ENCODE measurements at places on chromosomes 4 and X. TPM values are rescaled to one million over a fixed set of nuclear protein-coding genes. Genes with fewer than 3 reads are reported as not detected.

The SHROOM4 gene
- total RNA-seq, result 39.1 TPM

The CUL4B gene
- 41.1 TPM for total RNA-seq

The RHOXF1 gene
- not detected for total RNA-seq

The CCDC149 gene
- 21.8 TPM for total RNA-seq

The GSPT2 gene
- total RNA-seq, result 8.8 TPM

The RS1 gene
- total RNA-seq, result 3.8 TPM

The SPACA5 gene
- not detected for total RNA-seq

The DKC1 gene
- total RNA-seq, result 42.5 TPM

The FOXR2 gene
- not detected for total RNA-seq

The CT45A6 gene
- not detected for total RNA-seq

The SHROOM2 gene
- 6.2 TPM for total RNA-seq

The CLGN gene
- 1.6 TPM for total RNA-seq

The SUPT20HL1 gene
- total RNA-seq, result not detected

DNA sequence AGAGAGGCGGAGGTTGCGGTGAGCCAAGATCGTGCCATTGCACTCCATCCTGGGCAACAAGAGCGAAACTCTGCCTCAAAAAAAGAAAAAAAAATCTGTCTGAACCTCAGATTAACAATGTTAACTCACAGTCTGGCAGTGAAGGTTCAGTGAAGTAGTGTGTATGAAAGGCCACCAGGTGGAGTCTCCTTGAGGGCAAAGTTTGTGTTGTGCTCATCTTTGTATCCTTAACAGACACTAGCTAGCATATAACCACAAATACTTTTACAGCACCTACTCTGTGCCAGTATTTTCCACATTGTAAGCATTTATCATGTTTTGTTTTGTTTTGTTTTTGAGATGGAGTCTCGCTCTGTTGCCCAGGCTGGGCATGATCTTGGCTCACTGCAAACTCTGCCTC, 46.0 kb upstream of the MGST2 start:
- no peak overlapping the region for H3K4me3 ChIP-seq
- no peaks in the 10 kb centered on the region for H3K36me3 ChIP-seq
- DNase-seq, result no peak
- no peaks in the 10 kb centered on the region for H3K27me3 ChIP-seq

GRCh38 chr4:145446184-145446583, 35.5 kb upstream of the SMAD1 start:
- H3K4me1 ChIP-seq, result no peaks in the 10 kb centered on the region
- no peaks in the 10 kb centered on the region for H3K36me3 ChIP-seq
- H3K4me3 ChIP-seq, result no peak overlapping the region
- H3K27me3 ChIP-seq, result no peaks in the 10 kb centered on the region
- no peak for DNase-seq

DNA sequence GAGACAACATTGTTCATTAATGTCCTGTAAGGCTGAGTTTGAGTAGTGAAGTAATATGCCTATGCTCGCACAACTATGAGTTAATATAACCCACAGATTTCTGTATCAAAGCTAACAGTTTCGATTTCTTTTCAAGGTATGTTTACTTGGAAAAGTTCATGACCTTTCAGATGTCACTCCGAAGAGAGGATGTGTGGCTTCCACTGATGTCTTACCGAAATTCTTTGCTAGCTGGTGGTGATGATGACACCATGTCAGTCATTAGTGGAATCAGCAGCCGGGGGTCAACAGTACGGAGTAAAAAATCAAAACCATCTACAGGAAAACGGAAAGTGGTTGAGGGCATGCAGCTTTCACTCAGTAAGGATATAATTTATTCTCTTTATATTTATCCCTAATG, 124.9 kb downstream of the STAG2 start:
- no peaks in the 10 kb centered on the region for H3K27me3 ChIP-seq
- no peak overlapping the region for H3K27ac ChIP-seq
- DNase-seq, result no peak
- H3K4me1 ChIP-seq, result no peaks in the 10 kb centered on the region
- no peak overlapping the region for H3K4me3 ChIP-seq

GRCh38 chr4:157075811-157076577, at the start of gene GLRB:
GLRB (plus strand) TSS chr4:157076150; CDS start chr4:157078025, 1,875 bp downstream.
- H3K36me3 ChIP-seq, result no peaks in the 10 kb centered on the region
- H3K4me3 ChIP-seq, result peak within 1 kb of the TSS; percentile 44
- peaks cover 5% of the 10 kb centered on the region for H3K4me1 ChIP-seq

GRCh38 chrX:12360383-12360782, 222.1 kb downstream of the FRMPD4 start:
- no peak overlapping the region for H3K27ac ChIP-seq
- no peaks in the 10 kb centered on the region for H3K4me1 ChIP-seq

- no peaks in the 10 kb centered on the region for H3K27me3 ChIP-seq
- no peak for DNase-seq
Measured at GRCh38 chrX:11789809-11790208, 31.8 kb downstream of the MSL3 start.

DNA sequence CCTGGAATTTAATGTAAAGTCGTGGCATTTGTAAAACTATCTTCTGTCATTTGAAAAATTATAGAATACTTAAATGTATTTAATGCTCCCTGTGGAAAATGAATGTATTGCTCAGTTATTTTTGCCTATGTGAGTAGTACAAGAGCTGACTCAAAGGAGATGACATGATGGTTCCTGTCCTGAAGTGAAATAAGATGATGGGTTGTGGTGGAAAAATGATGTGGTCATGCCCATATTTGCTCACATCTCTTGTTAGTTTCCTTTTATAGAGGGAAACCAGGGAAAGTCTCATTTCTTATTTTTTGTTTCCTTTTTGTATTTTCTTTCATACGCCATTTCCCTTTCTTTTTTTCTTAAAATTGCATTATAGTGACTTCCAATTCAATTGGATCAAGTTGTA, 23.7 kb downstream of the PLS3 start:
- no peak overlapping the region for H3K27ac ChIP-seq
- H3K4me1 ChIP-seq, result peaks cover 7% of the 10 kb centered on the region
- no peak for DNase-seq
- no peaks in the 10 kb centered on the region for H3K27me3 ChIP-seq

DNA sequence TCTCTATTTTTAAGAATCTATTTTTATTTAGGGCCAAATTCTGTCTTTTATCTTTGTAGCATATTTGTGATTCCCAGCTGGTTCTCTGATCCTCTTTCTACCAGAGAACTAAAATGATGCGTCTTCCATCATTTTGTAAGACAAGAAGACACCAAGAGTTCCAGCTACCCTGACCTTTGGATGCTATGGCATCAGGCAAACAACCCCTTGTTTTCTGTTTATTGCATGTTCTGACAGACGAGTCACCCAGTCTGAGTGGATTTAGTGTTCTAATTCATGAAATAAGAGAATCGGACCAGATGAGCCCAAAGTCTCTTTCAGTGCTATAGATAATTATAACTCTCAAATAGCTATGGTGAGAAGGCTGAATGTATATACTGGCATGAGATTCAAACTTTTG, 69.7 kb downstream of the ZFYVE28 start:
- H3K27me3 ChIP-seq, result no peaks in the 10 kb centered on the region
- H3K27ac ChIP-seq, result no peak overlapping the region
- H3K4me3 ChIP-seq, result no peak overlapping the region
- no peak for DNase-seq
- H3K36me3 ChIP-seq, result no peaks in the 10 kb centered on the region

DNA sequence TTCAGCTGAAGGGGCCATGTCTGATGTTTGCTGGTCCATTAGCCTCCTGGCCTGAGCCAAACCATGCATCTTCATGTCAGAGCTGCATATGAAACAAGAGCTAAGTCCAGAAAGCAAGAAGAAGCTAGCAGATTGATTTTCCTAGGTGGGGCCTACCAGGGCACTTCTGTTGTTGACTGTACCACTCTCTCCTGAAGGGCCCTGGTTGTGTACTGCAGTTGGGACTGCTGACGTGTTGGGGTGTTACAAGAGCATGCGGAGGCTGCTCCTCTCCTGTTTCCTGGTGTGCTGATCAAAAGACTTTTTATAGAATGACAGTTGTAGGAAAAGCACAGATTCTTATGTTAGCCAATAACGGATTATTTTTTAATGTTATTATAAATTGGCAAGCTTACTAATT, 145.1 kb downstream of the TBL1X start:
- H3K27me3 ChIP-seq, result no peaks in the 10 kb centered on the region
- H3K36me3 ChIP-seq, result no peaks in the 10 kb centered on the region
- H3K4me3 ChIP-seq, result no peak overlapping the region
- H3K27ac ChIP-seq, result no peak overlapping the region
- H3K4me1 ChIP-seq, result no peaks in the 10 kb centered on the region
- DNase-seq, result no peak

GRCh38 chr4:139011225-139011950, 4.2 kb upstream of the NOCT start:
- peaks cover 23% of the 10 kb centered on the region for H3K4me1 ChIP-seq
- DNase-seq, result no peak
- H3K27me3 ChIP-seq, result no peaks in the 10 kb centered on the region
- H3K4me3 ChIP-seq, result no peak overlapping the region
- no peaks in the 10 kb centered on the region for H3K36me3 ChIP-seq
- no peak overlapping the region for H3K27ac ChIP-seq

GRCh38 chrX:54358424-54359211, 772 bp upstream of the WNK3 start:
- peak overlapping the region; percentile 26 for H3K27ac ChIP-seq
- peaks cover 5% of the 10 kb centered on the region for H3K27me3 ChIP-seq
- H3K36me3 ChIP-seq, result no peaks in the 10 kb centered on the region
- H3K4me1 ChIP-seq, result no peaks in the 10 kb centered on the region

DNA sequence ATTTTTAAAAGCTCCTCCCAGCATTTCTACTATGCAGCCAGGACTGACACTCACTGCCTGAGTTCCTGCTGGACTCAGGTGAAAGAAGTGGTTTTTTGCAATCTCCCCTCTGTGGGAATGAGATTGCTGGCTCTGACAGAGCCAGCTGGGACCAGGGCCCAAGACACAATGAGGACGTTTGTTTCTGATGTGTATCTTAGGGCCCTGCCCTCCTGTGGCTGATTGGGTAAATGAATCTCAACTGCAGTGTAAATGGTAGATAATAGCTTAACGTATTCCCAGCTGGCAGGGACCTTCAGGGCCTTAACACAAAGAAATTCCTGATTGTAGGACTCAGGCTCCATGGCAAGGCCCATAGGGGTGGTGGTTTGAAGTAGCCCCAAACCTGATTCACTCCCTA, 85.8 kb upstream of the PRPS1 start:
- no peak for DNase-seq
- no peaks in the 10 kb centered on the region for H3K27me3 ChIP-seq
- no peak overlapping the region for H3K27ac ChIP-seq

DNA sequence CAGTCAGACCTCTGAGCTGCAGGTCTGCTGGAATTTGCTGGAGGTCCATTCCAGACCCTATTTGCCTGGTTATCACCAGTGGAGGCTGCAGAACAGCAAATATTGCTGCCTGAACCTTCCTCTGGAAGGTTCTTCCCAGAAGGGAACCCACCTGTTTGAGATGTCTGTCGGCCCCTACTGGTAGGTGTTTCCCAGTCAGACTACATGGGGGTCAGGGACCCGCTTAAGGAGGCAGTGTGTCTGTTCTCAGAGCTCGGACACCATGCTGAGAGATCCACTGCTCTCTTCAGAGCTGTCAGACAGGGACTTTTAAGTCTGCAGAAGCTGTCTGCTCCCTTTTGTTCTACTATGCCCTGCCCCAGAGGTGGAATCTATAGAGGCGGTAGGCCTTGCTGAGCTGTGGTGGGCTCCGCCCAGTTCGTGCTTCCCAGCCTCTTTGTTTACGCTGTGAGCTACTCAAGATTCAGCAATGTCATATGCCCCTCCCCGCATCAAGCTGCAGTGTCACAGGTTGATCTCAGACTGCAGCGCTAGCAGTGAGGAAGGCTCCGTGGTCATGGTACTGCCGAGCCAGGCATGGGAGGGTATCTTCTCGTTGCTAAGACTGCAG, 44.1 kb upstream of the KDR start:
- no peaks in the 10 kb centered on the region for H3K27me3 ChIP-seq
- H3K4me1 ChIP-seq, result peaks cover 3% of the 10 kb centered on the region
- H3K27ac ChIP-seq, result no peak overlapping the region
- no peaks in the 10 kb centered on the region for H3K36me3 ChIP-seq
- no peak for DNase-seq
- no peak overlapping the region for H3K4me3 ChIP-seq

- no peak overlapping the region for H3K27ac ChIP-seq
- H3K36me3 ChIP-seq, result no peaks in the 10 kb centered on the region
- H3K4me1 ChIP-seq, result no peaks in the 10 kb centered on the region
- H3K27me3 ChIP-seq, result no peaks in the 10 kb centered on the region
Measured at GRCh38 chr4:182107931-182108330, 135.3 kb upstream of the TENM3 start.

DNA sequence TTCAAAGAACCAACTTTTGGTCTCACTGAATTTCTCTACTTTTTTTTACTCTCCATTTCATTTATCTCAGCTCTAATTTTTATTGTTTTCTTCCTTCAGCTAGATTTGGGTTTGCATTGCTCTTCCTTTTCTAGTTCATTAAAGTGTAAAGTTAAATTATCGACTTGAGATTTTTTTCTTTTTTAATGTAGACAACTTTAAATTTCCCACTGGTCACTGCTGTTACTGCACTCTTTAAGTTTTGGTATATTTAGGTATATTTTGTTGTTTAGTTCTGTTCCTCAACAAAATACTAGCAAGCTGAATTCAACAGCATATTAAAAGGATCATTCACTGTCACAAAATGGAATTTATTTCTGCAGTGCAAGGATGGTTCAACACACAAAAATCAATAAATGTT, 572.0 kb upstream of the DIAPH2 start:
- no peaks in the 10 kb centered on the region for H3K36me3 ChIP-seq
- no peak overlapping the region for H3K27ac ChIP-seq

- no peak for DNase-seq
- no peaks in the 10 kb centered on the region for H3K36me3 ChIP-seq
- H3K27ac ChIP-seq, result no peak overlapping the region
- no peaks in the 10 kb centered on the region for H3K27me3 ChIP-seq
- H3K4me1 ChIP-seq, result no peaks in the 10 kb centered on the region
Measured at GRCh38 chr4:66604192-66604591, 933.9 kb upstream of the EPHA5 start.

GRCh38 chrX:11257711-11258110, 35.5 kb upstream of the AMELX start:
- no peaks in the 10 kb centered on the region for H3K4me1 ChIP-seq
- no peaks in the 10 kb centered on the region for H3K27me3 ChIP-seq
- no peak for DNase-seq
- no peak overlapping the region for H3K27ac ChIP-seq

- no peaks in the 10 kb centered on the region for H3K27me3 ChIP-seq
- H3K4me3 ChIP-seq, result no peak overlapping the region
- no peak for DNase-seq
- no peaks in the 10 kb centered on the region for H3K36me3 ChIP-seq
- no peaks in the 10 kb centered on the region for H3K4me1 ChIP-seq
Measured at GRCh38 chr4:57187246-57187645, 77.1 kb upstream of the IGFBP7 start.

GRCh38 chrX:152165033-152165743, 26.8 kb upstream of the MAGEA10 start:
- H3K27me3 ChIP-seq, result no peaks in the 10 kb centered on the region
- no peak overlapping the region for H3K4me3 ChIP-seq
- H3K4me1 ChIP-seq, result no peaks in the 10 kb centered on the region
- H3K27ac ChIP-seq, result no peak overlapping the region
- DNase-seq, result no peak

GRCh38 chrX:19361701-19362100, 18.0 kb downstream of the PDHA1 start:
- H3K27me3 ChIP-seq, result no peaks in the 10 kb centered on the region
- DNase-seq, result no peak

All from left lung (tissue), 14 donors.